ENCODE measurements at places on chromosomes 13 and 19. TPM values are rescaled to one million over a fixed set of nuclear protein-coding genes. Genes with fewer than 3 reads are reported as not detected.

The IGFL3 gene
- not detected for total RNA-seq

The TSSK6 gene
- 1.7 TPM for total RNA-seq

The IRF3 gene
- 46.1 TPM for total RNA-seq

DNA sequence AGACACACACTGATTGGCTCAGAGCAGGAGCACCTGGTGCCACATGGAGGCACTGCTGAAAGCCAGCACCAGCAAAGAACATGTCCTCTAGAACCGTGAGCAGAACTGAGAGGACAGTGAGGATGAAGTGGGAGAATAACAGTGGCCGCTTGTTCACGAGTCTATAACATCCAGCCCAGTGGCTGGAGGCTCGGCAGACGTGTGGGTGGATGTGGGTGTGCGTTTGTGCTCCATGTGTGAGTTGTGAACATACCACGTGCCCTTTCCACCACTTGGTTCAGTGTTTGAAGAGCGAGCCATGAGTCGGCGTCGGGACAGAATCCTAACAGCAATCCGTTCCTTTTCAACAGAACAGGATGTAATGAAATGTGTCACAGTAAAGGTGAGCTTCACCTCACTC lies 113.0 kb downstream of the SOX1 start:
- no peak for DNase-seq

- no peak for DNase-seq
Measured at GRCh38 chr13:70720386-70720785, 612.1 kb upstream of the KLHL1 start.

DNA sequence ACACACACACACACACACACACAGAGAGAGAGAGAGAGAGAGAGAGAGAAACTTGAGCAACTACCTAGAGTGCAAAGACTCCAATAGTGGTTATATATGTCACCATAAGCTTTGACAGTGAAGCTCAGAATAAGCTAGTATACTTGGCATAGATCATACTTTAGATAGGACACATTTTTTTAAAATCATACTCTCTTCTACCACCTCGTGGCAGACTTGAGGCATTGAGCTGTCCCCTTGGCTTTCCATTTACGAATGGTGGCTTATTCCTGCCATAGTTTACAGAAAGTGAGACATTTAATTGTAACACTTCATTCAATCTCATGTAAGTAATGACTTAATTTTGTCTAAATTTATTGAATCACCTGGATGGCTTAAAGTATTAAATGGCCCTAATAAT lies 108.2 kb downstream of the EDNRB start:
- DNase-seq = no peak

DNA sequence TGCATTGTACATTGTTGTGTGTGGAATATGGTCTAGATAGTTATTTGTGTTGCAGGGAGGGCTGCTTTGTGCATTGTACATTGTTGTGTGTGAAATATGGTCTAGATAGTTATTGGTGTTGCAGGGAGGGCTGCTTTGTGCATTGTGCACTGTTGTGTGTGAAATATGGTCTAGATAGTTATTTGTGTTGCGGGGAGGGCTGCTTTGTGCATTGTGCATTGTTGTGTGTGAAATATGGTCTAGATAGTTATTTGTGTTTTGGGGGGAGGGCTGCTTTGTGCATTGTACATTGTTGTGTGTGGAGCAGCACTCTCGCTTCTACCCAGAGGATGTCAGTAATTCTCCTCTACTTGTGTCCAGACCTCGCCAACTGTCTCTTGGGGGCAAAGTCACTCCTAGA lies 36.3 kb upstream of the ZNF835 start:
- no peak for DNase-seq

DNA sequence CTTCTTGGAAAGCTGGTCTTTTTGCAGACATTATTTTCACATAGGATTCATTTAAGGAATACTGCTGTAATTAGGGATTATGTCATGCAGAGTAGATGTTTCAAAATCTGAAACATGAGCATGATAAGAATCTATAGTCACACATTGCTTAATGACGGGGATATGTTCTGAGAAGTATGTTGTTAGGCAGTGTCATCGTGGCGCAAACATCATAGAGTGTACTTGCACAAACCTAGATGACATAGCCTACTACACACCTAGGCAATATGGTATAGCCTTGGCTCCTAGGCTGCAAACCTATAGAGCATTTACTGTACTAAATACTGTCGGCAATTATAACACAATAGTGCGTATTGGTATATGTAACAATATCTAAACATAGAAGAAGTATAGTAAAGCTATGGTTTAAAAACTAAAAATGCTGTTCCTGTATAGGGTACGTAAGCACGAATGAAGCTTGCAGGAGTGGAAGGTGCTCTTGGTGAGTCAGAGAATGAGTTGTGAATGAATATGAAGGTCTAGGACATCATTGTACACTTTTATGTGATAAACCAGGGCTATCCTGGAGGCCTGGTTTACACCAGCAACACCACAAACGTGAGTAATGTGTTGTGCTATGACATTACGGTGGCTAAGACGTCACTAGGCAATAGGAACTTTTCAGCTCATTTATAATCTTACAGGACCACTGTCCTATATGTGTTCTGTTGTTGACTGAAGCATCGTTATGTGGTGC lies 283.1 kb downstream of the MTUS2 start:
- DNase-seq = no peak

DNA sequence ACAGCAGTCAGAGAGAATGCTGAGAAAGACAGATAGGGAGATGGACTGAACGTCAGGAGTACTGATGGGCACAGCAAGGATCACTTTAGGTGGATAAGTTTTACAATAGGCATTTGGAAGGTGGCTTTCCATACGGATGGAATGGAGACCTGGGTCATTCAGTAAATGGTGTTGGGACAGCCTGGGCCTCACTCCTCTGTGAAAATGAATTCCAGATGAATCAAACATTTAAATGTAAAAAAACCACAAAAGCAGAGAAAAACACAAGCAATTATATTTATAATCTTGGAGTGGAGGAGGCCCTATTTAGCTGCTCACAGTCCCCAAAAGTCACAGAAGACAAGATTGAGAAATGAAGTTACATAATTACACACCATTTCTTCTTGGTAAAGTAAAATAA lies 4.7 kb downstream of the IL17D start:
- no peak for DNase-seq

DNA sequence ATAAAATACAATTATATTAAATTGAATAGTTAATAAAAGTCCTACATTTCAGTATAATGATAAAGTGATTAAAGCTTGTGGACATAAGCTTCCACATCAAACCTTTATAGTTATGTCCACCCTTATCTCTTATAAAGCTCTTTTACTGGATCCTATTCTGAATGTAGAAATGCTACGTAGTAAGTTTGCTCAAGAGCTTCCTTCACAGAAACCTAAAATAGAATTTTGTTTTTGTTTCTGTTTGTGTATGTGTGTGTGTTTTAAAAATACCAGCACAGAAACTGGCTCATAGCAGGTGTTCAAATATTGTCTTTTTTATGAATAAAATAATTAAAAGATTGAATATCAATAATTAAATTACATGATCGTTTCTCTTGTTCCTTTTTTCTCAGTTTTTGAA lies 21.0 kb upstream of the UFM1 start:
- no peak for DNase-seq

GRCh38 chr13:32695602-32696250 lies 109.5 kb downstream of the PDS5B start:
- no peak for DNase-seq

DNA sequence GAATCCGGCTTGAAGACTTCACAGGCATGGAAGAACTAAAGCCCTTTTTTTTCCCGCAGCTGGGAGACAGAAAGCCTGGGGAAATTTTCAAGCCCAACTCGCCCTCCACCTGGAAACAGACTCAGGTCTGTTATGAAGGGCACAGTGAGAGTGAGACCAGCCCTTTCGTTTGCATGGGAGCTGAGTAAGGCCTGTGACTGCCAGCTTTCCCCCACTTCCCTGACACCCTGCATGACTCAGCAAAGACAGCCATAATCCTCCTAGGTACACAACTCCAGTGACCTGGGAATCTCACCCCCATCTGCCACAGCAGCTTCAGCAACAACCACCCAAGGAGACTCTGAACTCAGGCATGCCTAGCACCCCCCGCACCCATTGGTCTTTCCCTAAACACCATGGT lies 87.6 kb upstream of the ZNF91 start:
- no peak for DNase-seq

DNA sequence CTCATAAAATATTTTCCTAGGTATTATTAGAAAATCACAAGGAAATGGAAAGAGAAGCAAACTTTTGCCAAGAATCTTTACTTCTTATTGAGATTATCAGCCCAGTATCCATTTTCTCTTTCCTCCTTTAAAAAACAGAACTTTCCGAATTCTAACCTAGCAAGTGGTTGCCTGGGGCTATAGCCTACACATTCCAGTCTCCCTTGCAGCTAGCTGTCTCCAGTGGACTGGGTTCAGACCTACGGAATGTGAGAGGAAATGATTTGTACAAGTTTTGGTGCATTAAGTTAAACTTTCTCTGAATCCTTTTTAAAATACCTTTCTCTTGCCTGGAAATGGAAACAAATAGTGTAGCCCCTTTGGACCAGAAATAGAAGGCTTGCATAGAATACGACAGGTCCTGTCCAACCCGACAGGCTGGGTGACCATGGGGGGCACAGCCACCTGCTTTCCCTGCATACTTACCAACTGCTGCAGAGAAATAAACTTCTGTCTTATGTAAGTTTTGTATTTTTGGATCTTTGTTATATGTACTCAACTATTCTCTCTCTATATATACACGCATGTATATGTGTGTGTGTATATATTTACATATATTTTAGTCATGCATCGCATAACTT lies 185.9 kb downstream of the NALCN start:
- no peak for DNase-seq

- no peak for DNase-seq
Measured at GRCh38 chr19:19652482-19653295, 9.2 kb upstream of the GMIP start.

GRCh38 chr13:64078025-64078424 lies 2662.4 kb upstream of the PCDH20 start:
- no peak for DNase-seq

GRCh38 chr13:90302107-90302506 lies 1045.4 kb upstream of the MIR17HG start:
- no peak for DNase-seq
